ENCODE measurements at places on chromosomes 7 and 10.

GRCh38 chr7:73719806-73720169 is 319 bp upstream of the STX1A start:
- DNase-seq = no peak

- DNase-seq = peak; percentile 68
Measured at GRCh38 chr7:18590744-18591340, 95.3 kb downstream of the HDAC9 start.

- peak; percentile 77 for DNase-seq
Measured at GRCh38 chr7:46485481-46486065, 564.5 kb upstream of the IGFBP3 start.

GRCh38 chr7:154598396-154598795 is 404.5 kb downstream of the PAXIP1 start:
- DNase-seq = no peak

GRCh38 chr7:158588878-158589442 is 1.3 kb upstream of the PTPRN2 start:
- no peak for DNase-seq

Data from astrocyte of the hippocampus (primary cell).